ENCODE measurements at places on chromosomes 1 and 21.

DNA sequence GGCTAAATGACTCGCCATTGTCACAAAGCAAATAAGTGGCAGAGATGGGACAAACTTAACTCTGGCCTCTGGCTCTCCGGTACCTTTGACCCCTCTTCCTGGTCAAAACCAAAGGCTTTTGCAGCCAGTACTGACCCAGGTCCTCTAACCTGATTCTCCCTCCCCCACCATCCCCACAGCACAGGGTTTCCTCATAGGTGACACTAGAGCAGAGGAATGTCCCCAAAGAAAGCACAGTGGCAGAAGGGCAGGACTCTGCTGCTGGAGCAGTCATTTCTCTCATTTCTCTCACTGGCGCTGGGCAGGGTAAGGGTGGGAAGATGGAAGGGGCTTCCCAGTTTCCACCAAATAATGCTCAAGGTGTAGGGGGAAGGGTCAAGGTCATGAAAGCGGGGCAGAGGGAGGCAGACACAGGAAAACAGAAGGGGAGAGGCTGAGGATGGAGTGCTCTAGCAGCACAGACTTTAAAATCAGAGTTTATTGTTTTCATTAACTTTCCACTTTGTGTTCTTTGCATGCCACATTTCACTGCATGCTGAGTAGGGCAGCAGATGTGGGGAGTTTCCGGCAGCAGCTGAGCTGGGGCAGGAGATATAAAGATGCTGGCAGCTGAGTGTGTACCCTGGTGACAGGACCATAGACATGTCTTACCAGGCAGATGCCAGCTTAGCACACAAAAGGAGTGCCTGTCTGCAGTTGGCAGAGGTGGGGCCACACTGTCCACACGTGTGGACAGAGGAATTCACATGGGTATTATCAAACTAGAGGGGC lies 80.5 kb downstream of the FAM78B start:
- DNase-seq, result no peak

DNA sequence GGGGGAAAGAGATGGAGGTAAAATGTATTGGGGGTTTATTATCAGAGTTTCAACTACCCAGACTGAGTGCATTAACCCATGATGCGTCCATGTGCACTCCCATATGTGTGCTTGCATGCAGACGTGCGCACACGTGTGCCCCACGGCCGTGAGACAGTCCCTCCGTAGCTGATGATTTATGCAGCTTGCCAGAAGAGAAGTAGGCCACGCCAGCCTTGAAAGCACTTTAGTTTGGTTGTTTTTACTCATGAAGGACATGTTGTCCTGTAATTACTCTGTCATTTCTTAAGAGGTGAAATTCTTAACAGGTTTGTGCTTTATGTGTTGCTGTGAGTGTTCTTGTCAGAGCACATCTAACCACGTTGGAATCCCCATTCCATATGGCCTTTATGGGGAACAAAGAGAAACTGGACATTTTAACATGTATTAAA lies 467.8 kb downstream of the LMO4 start:
- no peak for DNase-seq

DNA sequence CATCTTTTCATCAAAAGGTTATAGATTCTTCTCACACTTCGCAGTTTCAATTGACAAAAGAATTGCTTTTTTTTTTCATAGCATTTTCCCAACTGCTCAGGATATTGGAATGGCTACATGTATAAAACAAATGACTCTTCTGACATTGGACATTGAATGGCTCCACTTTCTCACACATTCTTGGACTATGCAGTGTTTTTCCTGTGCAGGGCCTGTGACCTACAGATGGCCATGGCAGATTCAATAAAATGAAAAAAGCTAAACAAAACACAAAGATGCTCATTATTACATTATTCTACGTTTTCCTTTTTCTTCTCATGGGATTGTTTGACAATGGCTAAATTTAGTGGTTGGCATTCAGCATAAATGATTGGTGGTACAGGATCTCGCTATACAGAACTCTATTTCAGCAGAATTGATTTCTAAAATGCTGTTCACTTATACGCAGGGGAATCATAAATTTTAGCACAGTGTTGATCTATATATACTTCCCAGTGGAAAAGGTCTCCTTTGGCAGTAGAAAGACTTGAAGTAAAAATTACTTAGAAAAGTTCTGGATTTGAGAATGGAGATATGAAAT lies 115.6 kb upstream of the ADAMTS5 start:
- no peak for DNase-seq

- DNase-seq, result no peak
These were observed 4.7 kb upstream of the TFF1 start for GRCh38 chr21:42370894-42371654.

Data from activated naive CD8-positive, alpha-beta T cell treated with anti-CD3 and anti-CD28 coated beads for 36 hours (primary cell).